GM13976 (cell line): ENCODE measurements at places on chromosomes 2 and 18.

DNA sequence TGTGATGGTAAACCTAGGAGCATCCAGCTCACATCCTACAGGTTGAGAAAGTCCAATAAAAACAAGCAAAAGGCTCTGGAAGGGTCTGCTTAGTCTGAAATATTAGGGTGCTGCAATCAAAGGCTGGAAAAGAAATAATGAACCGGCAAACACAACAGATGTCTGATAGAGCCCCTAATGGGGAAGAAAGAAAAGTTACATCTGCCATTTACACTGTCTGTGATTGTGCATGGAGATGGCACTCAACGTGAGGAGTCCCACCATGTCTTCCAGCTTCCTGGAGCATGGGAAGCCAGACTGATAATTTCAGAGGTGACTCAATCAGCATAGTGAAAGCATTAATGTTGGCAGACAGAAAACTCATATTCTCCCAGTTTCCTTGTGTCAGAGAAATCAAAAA, 307.8 kb downstream of the EPHA4 start:
- DNase-seq = no peak

GRCh38 chr2:202378662-202379358, 2.7 kb downstream of the BMPR2 start:
- DNase-seq = no peak

GRCh38 chr2:129780316-129781270, 198.9 kb upstream of the RAB6C start:
- no peak for DNase-seq

- no peak for DNase-seq
Observed at GRCh38 chr18:30404422-30404821, 638.1 kb downstream of the DSC3 start.

DNA sequence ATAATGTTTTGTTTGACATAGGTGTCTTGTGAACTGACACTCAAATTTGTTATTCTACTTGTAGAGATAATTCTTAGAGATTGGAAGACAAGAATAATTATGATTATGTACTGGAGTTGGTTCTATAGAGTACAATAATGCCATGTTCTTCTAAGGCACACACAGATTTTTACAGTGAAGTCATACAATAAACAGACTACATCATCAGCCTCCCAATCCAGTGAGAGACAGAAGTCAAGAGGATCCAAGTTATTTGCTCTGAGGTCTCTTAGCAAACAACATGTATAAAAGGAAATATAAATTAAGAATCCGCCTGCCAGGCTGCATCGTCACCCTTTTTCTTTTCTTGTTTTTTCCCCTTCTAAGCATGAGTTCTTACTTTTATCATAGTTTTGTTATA, 613.5 kb upstream of the SETBP1 start:
- DNase-seq = no peak

DNA sequence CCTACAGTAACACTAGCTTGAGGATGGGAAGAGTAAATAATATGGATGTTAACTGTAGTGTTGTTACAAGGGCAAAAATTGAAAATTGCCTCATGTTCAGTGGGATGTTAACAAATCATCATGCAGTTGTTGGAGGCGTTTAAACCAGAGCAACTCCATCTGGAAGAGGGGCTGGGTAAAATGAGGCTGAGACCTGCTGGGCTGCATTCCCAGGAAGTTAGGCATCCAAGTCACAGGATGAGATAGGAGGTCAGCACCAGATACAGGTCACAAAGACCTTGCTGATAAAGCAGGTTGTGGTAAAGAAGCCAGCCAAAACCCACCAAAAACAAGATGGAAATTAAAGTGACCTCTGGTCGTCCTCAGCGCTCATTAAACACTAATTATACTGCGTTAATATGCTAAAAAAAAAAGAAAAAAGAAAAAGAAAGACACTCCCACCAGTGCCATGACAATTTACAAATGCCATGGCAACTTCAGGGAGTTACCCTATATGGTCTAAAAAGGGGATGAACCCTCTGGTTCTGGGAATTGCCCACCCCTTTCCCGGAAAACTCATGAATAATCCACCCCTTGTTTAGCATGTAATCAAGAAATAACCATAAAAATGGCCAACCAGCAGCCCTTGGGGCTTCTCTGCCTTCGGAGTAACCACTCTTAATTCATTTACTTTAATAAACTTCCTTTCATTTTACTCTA, 101.4 kb downstream of the MYO5B start:
- no peak for DNase-seq

DNA sequence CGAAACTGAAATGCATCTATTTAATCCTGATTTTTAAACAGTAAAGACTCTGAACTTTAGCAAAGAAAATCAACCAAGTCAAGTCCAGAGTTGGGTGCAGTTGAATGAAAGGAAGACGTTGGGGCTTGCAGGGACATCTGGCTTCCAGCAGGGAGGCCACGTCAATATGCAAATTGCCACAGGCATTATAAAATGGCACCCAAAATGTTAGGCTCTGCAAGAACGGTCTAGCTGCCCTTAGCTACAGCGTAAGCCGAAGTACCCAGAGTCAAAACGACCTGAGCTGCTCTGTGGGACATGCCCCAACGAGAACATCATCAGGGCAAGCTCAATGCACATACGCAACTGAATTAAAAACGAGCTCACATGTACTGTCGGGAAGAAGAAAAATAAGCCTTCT, 30.7 kb downstream of the DOCK10 start:
- no peak for DNase-seq
